ENCODE measurements at places on chromosomes 3 and 15.

DNA sequence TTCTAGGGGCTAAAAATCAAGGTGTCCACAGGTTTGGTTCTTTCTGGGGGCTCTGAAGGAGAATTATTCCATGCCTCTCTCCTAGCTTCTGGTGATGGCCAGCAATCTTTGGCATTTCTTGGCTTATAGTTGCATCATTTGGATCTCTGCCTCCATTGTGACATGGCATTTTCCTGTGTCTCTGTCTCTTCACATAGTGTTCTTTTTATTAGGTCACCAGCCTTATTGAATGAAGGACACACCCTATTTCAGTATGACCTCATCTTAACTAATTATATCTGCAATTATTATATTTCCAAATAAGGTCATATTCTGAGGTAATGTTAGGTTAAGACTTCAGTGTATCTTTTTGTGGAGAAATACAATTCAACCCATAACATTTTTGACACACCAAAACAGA, 3.2 kb upstream of the GBE1 start:
- DNase-seq, result no peak

DNA sequence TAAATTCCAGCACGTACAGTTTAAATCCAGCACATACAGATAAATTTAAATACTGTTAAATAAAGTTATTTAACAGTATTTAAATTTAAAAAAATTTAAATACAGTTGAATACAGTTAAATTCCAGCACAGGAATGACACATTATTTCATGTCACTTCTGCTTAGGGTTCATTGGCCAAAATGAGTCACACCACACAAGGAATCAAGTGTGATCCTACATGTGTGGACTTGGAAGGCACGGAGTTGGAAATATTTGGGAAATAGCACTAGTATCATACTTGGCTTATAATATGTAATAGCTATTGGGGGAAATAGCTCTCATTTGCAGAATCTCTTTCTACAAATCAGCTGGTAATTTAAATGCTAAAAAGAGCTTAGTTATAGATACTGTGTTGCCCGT, 10.6 kb downstream of the RAB7A start:
- DNase-seq, result no peak

DNA sequence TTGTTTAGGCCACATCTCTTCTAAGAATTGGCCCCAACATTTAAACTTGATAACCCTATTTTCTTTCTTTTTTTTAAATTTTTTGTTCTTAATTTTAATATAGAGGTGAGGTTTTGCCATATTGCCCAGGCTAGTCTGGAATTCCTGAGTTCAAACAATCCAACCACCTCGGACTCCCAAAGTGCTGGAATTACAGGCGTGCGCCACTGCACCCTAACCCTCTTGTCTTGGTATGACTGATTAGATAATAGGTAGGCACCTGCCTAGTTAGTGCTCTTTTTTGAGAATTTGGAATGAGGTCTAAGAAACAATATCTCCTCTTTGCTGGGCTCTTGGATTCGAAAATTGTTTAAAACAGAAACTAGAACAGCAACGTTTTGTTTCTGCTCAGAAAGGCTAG, 116.4 kb upstream of the GOLGA6L6 start:
- no peak for DNase-seq

GRCh38 chr3:168251371-168251770, 155.6 kb upstream of the GOLIM4 start:
- no peak for DNase-seq

DNA sequence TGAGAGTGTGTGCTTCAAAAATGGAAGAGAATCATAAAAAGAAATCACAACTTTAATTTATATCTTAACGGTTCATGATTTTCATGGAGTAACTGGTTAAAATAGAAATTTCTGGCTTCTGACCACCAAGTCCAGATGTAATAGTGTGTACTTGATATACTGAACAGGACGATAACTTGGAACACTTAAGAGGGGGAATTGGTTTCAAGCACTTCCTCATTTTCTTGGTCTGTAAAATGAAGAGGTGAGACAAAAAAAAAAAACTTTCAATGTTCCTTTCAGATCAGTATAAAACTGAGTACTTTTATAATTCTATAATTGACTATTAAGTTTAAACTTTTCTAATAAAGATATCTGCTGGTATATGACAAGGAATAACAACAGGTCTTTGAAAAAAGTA, 64.0 kb upstream of the TRA2B start:
- DNase-seq, result no peak

- no peak for DNase-seq
These were observed 17.8 kb upstream of the IREB2 start for GRCh38 chr15:78420220-78420619.

DNA sequence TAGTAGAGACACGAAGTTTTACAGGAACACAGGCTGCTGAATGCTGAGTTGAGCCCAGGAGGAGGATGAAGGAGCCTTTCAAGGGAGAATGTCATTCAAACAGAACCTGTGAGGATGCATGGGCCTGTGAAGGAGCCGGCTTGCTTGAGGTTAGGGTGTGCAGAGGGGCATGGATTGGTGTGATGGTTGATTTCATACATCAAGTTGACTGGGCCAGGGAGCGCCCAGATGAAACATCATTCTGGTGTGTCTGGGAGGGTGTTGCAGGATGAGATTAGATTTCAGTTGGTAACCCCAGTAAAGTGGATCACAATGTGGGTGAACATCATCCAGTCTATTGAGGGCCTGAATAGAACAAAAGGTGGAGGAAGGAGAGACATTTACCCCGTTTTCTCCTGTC, 243.6 kb downstream of the EDEM1 start:
- DNase-seq, result no peak

GRCh38 chr3:142641504-142641903, 45.3 kb downstream of the PLS1 start:
- DNase-seq, result no peak

DNA sequence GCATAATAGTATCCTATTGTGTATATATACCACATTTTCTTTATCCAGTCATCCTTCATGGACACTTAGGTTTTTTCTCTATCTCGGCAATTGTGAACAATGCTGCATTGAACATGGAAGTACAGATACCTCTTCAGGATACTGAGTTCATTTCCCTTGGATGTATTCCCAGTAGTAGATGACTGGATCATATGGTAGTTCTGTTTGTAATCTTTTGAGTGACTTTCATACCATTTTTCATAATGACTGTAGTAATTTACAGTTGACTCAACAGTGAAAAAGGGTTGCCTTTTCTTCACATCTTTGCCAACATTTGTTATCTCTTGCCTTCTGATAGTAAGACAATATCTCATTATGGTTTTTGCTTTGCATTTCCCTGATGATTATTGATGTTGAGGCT, 21.8 kb downstream of the MYH15 start:
- DNase-seq, result peak; percentile 40

GRCh38 chr3:111592936-111593335, 2.2 kb downstream of the ZBED2 start:
- no peak for DNase-seq

- no peak for DNase-seq
These were observed 53.9 kb downstream of the SLMAP start for GRCh38 chr3:57810048-57810447.

- no peak for DNase-seq
These were observed 473.4 kb downstream of the EPHA3 start for GRCh38 chr3:89580859-89581258.

DNA sequence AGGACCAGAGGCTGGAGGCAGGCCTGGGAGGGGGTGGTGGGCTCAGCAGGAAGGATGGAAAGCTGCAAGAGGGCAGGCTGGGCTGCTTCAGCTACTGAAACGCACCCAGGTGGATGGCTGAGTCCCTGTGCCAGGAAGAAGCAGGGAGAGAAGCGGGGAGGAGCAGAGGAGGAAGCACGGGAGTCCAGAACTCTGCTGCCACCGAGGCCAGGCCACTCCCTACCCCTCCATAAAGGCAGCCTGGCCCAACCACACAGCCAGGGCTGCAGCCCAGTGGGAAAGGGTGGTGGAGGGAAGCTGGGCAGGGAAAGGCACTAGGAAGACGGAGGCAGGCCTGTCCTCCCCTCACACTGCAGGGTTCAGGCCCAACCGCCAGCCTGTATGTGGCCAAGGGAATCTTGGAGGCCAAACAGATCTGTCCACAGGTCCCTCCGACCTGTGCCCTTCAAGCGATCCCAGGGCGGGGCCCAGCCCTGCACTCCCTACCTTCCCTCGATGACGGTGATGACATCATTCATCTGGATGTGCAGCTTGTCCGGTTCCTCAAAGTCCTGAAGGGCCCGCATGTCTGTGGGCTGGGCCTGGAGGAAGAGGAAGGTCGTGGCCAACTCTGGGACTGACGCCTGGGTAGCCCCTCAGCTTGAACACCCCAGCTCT, 30.5 kb downstream of the TNK2 start:
- no peak for DNase-seq

DNA sequence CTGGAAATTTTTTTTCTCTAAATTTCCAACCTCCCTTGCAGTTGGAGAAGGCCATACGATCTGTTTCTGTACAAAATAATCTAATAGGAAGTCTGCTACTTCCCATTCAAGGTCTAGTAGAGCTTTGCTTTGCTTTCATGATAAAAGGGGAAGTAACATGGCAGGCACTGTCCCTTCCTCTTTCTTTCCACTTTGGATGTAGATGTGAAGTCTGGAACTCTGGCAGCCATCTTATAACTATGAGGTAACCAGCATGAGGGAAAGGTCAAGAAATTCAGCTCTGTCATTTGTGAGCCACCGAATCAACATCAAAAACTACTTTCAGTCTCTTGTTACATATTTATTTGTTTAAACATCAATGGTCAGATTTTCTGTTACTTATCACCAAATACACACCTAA, 156.3 kb downstream of the MTHFS start:
- DNase-seq, result no peak

DNA sequence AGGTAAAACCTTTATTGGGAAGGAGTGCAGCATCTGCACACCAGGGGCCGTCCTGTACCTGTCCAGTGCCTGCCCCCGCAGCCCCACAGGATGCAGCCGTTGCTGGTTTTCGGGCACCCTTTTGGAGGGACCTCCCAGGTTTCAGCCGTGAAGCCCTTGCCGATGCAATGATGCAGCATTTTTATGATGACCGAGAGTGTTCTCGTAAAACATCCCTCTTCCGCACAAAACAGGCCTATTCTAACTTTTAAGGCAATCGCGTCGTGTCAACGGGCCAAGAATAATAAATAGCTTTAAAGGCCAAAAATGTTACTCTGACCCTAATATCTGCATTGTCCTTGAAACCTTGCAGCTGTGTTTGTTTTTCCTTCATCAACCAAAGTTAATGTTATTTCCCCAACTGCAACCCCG, 126.1 kb downstream of the LRRK1 start:
- DNase-seq, result no peak

- no peak for DNase-seq
These were observed 48.9 kb upstream of the POLR2M start for GRCh38 chr15:57657619-57658018.

DNA sequence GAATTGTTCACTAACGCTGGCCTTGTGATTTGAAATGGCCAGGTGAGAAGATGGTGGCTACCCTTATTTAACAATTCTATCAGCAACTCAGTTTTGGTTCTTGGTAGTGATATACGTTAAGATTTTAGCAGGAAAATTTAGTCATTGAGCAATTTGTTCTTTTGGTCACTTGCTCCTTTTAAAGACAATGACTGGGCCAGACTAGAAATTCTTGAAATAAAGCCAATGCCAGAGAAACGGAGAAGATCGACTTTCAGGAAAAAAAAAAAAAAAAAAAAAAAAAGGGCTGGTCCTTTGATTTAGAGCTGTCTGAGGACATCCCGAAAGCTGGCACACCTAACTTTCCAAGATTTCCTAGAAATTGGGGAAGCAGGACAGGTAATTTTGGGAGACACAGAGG, 178.5 kb downstream of the FNDC3B start:
- DNase-seq, result no peak

GRCh38 chr3:112007633-112008032, 8.9 kb downstream of the TAGLN3 start:
- DNase-seq, result no peak

- no peak for DNase-seq
These were observed 129.1 kb downstream of the ASB7 start for GRCh38 chr15:100731267-100732152.

GRCh38 chr15:57038496-57038895, 120.1 kb downstream of the TCF12 start:
- no peak for DNase-seq

DNA sequence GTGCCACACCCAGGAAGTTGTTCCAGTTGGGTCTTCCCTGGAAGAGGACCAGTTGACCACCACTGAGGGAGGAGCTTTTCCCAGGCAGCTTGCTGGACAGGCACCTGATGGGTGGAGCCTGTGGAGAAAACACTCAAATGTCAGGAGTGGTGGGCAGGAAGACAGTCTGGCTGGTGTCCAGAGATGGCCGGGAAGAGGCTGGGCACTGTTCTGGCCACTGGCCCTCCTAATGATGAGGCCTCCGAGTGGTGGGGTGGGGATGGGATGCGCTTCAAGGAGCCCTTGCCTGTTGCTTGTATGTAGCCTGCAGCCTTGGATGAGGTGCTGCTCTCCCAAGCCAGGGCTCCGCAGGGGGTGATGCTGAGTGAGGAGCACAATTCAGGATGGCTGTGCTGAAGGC, 12.3 kb downstream of the PLEKHO2 start:
- no peak for DNase-seq

- no peak for DNase-seq
These were observed 20.8 kb downstream of the NBEAL2 start for GRCh38 chr3:47000198-47000815.

DNA sequence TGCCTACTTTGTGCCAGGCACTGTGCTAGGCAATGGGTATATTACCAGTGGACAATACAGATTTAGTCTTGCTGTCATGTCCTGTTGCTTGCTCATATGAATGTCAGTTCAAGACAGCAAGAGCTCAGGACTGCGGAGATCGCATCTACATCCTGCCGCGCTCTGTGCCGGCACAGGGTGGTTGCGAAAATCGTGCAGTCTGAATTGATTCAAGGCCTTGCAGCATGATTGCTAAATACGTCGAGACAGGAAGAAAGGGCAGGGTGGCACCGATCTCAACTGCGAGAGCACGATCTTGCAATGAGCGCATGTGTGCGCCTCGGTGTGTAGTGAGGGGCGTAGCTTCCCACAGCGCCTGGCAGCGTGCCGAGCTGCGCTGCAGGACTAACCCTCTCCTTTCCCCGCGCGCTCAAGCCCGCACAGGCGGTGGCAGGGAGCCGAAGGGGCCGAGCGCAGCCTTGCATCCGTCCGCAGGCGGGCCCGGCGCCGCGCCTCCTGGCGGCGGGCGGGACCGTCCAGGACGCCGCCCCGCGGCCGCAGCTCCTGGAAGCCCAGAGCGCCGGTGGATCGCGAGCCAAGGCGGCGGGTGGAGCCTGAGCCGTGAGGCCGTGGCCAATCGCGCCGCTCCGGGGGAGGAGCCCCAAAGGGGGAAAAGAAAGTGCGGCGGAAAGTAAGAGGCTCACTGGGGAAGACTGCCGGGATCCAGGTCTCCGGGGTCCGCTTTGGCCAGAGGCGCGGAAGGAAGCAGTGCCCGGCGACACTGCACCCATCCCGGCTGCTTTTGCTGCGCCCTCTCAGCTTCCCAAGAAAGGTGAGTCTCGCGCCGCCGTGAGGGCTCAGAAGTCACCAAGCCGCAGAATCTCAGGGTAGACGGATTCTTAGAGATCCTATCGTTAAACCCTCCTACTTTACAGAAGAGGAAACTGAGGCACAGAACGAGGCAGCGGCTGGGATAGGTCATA, at the start of gene IL1RAP:
IL1RAP (plus strand) TSS at position 677 of the 962 bp plus-strand sequence. CDS start 50,205 bp downstream, outside the sequence.
- DNase-seq, result peak; percentile 88

GRCh38 chr3:10185804-10186762, 21.4 kb downstream of the IRAK2 start:
- no peak for DNase-seq

GRCh38 chr3:11435440-11436165, 163.4 kb downstream of the ATG7 start:
- no peak for DNase-seq

- DNase-seq, result peak; percentile 92
These were observed 82.2 kb upstream of the CTDSPL start for GRCh38 chr3:37779289-37780152.

- DNase-seq, result no peak
These were observed 161.8 kb upstream of the IQSEC1 start for GRCh38 chr3:13235079-13235478.

GRCh38 chr3:182597621-182598041, 195.7 kb upstream of the ATP11B start:
- DNase-seq, result no peak

Data from COLO829 (cell line).